ENCODE measurements at places on chromosomes 11 and 22.

- no peak for DNase-seq
These were observed 51.9 kb upstream of the EED start for GRCh38 chr11:86192519-86193257.

- no peak for DNase-seq
These were observed 15.3 kb upstream of the RASL10A start for GRCh38 chr22:29330753-29331152.

GRCh38 chr11:58796333-58796732 lies 48.2 kb downstream of the GLYATL2 start:
- no peak for DNase-seq

DNA sequence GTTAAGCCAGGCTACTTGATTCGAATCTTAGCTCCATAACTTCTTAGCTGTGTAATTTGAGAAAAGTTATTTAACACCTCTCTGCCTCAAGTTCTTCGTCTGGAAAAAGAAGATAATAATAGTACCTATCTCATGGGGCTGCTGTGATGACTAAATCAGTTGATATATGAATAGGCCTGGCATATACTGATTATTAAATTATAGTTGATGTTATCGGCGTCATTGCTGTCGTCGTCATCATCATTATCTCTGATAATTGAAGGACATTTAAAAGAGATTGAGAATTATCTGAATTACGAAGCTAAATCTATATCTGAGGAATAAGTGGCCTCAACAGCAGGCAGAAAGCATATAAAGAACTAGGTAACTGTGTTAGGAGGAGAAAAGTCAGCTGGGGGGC lies 145.0 kb downstream of the APOL5 start:
- no peak for DNase-seq

DNA sequence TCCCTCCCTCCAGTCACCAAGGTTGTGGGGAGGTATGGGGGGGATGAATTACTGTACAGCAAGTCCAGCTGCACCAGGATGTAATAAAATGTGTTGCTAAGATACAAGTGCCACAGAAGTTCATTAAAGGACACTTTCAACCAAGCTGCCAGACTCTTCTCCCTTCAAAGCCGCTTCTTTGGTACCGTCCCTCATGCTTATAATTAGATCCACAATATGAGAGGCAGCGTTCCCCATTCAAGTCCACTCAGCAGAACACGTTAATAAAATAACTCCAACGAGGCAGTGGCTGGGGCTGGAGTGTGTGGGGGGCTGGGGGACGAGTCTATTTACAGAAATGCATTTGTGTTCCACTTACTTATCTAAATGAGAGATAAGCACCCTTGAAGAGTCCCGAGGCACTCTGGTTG lies 14.7 kb downstream of the PHF21B start:
- DNase-seq: no peak

DNA sequence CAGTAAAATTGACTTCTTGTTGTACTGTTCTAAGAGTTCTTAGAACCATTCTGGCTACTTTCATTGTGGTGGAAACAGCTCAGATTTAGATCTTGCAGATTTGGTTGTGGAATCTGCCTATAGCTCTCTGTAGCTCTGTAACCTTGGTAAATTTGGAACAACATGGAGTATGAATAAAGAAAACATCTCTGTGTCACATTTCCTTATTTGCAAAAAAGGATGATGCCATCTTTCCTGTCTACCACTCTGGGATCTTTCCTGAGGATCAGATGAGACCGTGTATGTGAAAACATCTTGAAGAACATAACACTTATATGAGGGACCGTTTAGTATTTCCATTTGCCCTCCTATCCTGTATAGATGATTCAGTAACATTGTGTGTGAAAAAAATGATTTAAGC lies 9.1 kb downstream of the ACRV1 start:
- DNase-seq: no peak

DNA sequence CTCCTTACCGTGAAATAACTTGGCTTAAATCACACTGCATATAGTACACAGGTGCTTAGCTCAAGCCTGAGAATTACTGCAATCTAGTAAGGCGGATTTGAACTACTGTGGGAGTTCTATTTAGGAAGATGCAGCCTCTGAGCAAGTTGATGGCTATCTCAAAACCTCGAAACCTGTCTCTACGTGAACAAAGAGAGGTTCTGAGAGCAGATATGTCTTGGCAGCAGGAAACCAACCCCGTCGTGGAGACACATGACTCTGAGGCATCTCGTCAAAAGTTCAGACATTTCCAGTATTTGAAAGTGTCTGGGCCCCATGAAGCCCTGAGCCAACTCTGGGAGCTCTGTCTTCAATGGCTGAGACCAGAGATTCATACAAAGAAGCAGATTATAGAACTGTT lies 5.9 kb downstream of the ZNF215 start:
- DNase-seq: no peak

DNA sequence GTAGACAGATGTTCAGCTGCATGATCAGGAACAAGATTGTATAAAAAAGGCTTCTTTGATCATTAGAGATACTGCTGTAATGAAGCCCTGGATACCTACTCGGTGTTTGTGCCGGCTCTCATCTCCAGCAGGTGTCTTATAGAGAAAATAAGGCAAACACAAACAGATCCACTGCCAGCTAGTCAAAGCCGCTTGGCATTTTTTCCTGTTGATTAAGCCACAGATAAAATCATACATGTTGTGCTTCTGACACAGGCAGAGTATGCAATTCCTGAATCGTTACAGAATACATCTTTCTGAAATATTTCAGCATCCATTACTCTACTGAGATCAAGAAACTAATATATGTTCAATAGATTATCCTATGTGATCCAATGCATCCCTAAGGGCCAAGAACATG lies 206.9 kb downstream of the CADM1 start:
- no peak for DNase-seq

GRCh38 chr11:73393479-73394415 lies 17.5 kb downstream of the RELT start:
- no peak for DNase-seq

DNA sequence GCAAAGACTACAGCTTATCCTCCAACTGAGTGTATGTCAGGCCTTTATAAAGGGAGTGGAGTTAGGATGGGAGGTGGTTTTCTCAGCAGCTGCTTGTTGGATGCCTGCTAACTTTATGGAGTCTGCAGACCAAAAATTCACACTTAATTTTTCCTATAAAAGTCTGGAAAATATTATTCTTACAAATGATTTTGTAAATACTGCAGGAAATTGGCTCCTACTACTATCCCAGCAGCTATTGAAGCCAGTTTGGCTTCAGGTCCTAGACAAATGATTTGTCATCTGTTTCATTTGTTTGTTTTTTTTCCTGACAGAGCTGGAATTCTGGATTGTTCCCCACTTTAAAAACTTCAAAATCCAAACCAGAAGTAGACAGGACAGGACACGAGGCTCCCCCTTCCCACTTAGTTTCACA lies 292.5 kb downstream of the TMEM135 start:
- DNase-seq: no peak

DNA sequence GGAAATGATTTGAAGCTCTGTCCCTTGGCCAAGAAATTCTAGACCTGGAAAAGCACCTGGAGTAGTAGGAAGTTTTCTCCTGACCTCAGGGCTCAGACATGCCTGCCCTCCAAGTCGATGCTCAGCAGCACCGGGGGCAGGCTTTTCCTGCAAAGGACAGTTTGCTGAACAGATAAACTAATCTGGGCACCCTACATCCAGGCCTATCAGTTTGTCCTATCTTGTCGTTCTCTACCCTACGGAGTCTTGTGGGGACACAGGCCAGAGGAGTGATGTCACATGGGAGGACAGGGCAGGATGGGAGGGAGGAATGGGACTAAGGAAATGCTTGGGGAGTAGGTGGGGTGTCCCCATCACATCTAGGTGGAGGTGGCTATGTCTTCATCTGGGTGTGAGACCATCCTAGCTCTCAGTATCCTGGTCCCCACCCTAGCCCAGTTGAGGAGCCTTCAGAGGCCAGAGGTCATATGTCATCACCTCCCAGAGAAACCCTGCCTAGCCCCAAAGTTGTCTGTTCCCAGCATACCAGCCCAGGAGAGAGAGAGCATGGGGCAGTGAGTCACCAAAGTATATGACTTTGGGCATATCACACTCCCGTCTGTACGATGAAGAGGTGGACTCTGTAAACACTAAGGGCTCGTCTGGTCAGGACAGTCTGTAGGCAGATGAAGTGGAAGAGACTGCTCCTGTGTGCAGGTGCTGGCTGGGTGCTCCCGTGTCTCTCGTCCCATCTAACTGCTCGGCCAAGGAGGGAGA lies 18.1 kb upstream of the FCHSD2 start:
- no peak for DNase-seq

DNA sequence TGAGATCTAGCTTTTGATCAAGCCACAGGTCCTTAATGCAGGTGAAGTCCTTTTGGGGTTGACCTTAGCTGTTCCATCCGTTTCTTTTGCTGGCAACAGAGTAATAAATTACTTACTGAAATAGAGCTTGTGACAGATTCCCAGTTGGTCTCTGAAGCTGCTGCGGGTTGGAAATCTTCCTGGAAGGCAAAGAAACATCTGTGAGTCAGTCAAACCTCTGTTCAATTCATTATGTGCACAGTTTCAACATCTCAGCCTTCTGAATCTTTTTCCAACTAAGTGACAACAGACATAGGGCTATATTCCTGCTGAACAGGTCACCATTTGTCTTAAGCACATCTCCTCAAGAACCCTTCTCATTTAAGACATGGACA lies 88.9 kb upstream of the DDI1 start:
- DNase-seq: peak; percentile 69

DNA sequence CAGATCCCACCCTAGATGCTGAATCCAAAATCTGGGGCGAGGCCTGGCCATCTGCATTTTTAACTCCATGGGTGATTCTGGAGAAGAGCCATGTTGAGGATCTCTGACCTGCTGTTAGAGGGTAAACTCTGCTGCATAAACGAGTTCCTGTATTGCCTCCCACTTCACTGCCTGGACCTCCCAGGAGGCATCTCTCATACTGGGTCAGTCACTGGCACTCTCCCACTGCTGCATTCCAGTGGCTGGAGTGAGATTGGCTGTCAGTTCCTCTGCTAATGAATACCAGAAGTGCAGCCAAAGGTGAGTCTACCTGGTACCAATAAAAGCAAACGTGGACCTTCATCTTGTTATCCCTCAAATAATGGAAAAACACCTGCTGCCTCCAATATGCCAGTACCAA lies 10.3 kb downstream of the POLDIP3 start:
- no peak for DNase-seq

DNA sequence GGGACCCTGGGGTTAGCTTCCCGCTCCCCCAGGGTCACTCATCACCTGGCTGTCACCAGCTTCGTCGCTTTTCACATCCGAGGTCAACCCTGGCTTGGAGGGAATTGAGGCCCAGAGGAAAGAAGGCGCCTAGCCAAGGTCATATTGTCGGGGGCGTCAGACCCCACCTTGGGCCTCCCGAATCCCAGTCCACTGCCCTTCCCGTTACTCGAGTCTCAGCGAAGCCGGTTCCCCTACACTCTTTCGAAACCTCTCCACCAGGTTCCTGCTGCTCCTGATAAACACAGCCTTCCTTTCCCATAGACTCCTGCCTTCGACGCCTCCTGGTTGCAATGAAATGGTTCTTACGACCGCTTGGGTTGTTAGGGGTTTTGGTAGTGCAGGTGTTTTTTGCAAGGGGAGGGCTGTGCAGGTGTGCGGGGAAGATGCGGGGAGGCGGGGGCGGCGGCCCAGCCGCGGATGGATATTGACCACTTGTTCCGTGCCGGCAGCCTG lies 642 bp downstream of the NAA40 start:
- no peak for DNase-seq

GRCh38 chr11:75330291-75330690 lies 21.2 kb downstream of the ARRB1 start:
- DNase-seq: no peak

DNA sequence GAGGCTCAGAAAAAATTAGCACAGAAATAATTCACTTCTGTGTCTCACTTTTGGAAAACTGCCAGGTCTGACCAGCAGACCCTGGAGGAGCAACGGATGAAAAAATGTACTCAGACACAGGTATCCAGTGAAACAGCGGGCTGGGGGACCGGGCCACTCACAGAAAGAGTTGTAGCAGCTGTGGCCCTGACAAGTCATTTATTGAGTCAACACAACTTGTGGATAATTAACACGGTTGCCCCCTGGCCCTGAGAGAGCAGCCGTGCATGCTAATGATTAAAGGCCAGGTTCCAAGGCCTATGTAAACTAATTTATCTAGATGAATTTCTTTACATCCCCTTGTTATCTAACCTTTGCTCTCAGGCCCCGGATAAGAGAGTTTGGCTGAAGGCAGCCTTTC lies 131.3 kb downstream of the AASDHPPT start:
- no peak for DNase-seq

DNA sequence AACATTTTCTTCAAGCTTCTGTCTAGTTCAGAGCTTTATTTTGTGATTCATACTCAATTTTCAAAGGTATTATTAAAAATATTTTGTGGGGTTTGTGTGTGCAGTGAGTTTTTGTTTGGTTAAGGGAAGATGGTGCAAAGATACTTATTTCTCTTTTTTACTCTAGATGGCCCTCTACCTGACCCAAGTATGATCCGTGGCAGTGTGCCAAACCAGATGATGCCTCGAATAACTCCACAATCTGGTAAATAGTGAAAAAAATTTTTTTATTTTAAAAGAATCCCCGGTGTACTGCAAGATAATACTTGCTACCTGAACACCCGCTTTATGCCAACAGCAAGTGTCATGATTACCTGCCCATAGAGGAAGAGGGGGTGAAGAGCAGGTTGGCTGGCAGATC lies 54.2 kb downstream of the EP300 start:
- DNase-seq: no peak

DNA sequence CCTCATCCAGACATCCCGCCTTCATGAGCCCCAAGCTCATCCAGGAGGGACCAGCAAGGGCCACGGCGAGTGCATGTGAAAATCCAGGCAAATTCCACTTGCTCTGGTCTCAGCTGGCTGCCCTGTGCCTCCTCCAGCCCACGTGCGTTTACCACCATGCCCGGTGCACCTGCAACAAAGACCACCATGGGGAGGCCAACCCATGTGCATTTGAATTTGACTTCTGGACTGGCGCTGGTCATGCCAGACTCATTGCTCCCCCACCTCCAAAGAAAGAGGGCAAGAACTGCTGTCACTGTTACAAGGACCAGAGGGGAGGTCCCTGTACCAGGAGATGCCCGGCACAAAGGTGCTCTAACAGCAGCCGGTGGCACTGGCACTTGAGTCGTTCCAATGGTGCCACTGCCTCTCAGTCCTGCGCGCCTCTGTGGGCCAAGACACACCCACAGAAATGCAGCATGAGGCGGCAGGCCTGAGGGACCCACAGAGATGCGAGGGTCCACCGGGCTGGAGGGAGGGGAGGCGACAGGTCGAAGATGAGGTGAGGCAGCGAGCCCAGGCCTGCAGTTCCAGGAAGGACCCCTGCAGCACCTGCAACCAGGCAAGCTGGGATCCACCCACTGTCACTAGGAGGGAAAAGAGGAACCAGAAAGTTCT lies 80.3 kb downstream of the PHF21B start:
- DNase-seq: no peak

GRCh38 chr11:133337951-133338418 lies 194.3 kb downstream of the OPCML start:
- DNase-seq: no peak

GRCh38 chr11:125569915-125570621 lies 791 bp downstream of the EI24 start:
- DNase-seq: no peak

All from AG09319 (cell line).